Activated T-helper 1 cell treated with Interleukin-2 at 50 U/mL for 16 hours (primary cell): ENCODE measurements at places on chromosomes 4 and X.

DNA sequence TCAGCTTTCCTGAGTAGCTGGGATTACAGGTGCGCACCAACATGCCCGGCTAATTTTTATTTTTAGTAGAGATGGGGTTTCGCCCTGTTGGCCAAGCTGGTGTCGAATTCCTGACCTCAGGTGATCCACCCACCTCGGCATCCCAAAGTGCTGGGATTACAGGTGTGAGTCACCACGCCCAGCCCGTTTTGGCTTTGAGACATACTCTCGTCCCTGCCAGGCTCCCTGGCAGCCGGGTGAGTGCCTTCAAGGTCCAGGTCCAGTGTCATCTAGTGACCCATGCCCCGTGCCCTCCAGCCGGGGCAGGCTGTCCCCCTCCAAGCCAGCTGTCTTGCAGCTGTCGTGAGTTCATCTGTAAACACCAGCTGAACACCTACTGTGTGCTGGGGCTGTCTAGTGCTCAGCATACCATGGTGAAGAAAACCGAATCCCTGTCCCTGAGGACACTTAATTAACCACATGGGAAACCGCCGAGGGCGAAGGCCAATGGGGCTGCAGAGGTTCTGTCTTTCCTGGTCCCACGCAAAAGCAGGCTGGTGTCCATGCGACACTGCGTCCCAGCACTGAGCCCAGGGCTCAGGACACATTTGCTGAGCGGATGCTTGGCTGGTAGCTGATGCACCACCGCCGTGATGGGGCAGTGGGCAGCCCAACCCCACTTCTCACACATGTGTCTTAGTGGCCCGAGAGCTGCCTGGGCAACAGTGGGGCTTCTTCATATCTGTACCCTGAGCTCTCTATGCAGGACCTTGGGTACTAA, 21.9 kb downstream of the NSG1 start:
- DNase-seq: no peak

- no peak for DNase-seq
Observed at GRCh38 chr4:139557556-139558110, 1.6 kb upstream of the SETD7 start.

- no peak for DNase-seq
Observed at GRCh38 chr4:149897783-149898182, 82.1 kb upstream of the IQCM start.

GRCh38 chrX:46770000-46770816, 11.3 kb upstream of the SLC9A7 start:
- DNase-seq: no peak

GRCh38 chr4:154308207-154308606, 183.4 kb downstream of the DCHS2 start:
- DNase-seq: no peak

GRCh38 chr4:110808351-110808878, 185.5 kb upstream of the PITX2 start:
- no peak for DNase-seq

GRCh38 chrX:129108936-129109335, 414.4 kb downstream of the SMARCA1 start:
- DNase-seq: no peak
